Daoy (cell line): ENCODE measurements at places on chromosomes 13 and 19.
A peak's percentile ranks its signal among the peaks of the same experiment; 100 is the strongest.

- no peak for DNase-seq
Observed at GRCh38 chr19:41442473-41443355, at the start of gene ERICH4. TSS of gene ERICH4 (plus strand) at chr19:41443156. CDS start at chr19:41443170, 14 bp downstream.

DNA sequence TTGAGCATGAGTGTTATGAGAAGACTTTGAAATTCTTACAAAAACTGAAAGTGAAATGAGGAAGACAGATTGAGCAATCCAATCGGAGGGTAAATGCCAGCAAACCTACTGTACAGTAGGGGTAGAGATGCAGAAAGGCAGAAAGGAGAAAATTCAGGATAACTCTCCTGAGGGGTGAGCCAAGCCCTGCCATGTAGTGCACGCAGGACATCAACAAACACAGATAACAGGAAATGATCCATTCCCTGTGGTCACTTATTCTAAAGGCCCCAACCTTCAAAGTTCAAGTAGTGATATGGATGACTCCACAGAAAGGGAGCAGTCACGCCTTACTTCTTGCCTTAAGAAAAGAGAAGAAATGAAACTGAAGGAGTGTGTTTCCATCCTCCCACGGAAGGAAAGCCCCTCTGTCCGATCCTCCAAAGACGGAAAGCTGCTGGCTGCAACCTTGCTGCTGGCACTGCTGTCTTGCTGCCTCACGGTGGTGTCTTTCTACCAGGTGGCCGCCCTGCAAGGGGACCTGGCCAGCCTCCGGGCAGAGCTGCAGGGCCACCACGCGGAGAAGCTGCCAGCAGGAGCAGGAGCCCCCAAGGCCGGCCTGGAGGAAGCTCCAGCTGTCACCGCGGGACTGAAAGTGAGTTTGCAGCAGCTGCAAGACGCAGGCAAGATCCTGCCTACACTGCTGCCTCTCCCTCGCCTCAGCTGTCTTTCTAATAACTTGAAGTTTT, at the start of gene TNFSF13B:
TSS of gene TNFSF13B (plus strand) at position 118 of the 728 bp plus-strand sequence. CDS start at position 296, 178 bp downstream.
- peak; percentile 9 for DNase-seq

- DNase-seq = no peak
Observed at GRCh38 chr19:18377026-18377425, 8.9 kb upstream of the GDF15 start.

DNA sequence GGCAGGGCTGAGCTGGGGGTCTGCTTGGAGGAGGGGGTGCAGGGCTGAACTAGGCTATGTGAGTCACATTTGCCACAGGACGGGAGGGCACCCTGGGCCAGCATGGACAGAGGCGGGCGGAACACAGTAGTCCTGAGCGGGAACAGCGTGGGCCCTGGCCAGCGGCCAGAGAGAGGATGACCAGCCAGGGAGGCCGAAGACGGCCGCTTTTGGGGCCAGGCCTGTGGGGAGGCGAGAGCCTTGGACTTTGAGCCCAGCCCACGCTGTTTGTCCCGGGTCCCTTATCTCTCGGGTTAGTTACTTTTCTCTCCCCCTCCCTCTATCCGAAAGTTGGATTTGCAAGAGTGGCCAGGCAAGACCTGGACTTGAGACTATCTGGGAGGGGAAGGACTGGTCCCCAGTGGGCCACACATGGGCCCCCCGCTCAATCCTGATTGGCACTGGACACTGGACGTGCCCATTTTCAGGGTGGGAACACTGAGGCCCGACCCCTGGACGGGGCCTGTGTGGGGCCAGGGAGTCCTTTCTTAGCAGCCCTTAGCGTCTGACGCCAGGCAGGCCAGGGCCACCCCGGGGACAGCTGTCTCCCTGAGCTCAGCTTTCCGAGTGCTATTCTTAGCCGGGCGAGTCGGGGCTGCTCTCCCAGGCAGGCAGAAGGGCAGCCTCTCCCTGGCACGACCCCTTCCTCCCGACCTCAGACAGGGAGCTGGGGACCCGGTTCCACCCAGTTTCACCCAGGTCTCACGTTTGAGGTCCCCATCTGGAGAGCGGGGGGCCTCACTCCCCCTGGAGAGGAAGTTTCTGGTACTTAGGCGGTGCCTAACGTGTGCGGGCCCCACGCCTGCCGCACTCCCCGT, 833 bp downstream of the GAMT start:
- no peak for DNase-seq

GRCh38 chr13:30985637-30986205, 53.3 kb downstream of the TEX26 start:
- peak; percentile 38 for DNase-seq

- no peak for DNase-seq
Observed at GRCh38 chr13:108610507-108610906, 18.9 kb upstream of the MYO16 start.

- DNase-seq = peak; percentile 20
Observed at GRCh38 chr13:98300956-98301641, 124.0 kb upstream of the RNF113B start.

DNA sequence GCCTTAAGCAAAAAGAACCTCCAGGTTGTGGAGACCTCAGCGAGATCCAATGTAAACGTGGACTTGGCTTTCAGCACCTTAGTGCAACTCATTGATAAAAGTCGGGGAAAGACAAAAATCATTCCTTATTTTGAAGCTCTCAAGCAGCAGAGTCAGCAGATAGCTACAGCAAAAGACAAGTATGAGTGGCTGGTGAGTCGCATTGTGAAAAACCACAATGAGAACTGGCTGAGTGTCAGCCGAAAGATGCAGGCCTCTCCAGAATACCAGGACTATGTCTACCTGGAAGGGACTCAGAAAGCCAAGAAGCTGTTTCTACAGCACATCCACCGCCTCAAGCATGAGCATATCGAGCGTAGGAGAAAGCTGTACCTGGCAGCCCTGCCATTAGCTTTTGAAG, 58.5 kb downstream of the ARHGAP35 start:
- DNase-seq = no peak
